T-helper 17 cell (primary cell): ENCODE measurements at places on chromosomes 1 and 21. TPM values are rescaled to one million over a fixed set of nuclear protein-coding genes. Genes with fewer than 3 reads are reported as not detected.

S100A7 gene
- total RNA-seq: not detected

DNA sequence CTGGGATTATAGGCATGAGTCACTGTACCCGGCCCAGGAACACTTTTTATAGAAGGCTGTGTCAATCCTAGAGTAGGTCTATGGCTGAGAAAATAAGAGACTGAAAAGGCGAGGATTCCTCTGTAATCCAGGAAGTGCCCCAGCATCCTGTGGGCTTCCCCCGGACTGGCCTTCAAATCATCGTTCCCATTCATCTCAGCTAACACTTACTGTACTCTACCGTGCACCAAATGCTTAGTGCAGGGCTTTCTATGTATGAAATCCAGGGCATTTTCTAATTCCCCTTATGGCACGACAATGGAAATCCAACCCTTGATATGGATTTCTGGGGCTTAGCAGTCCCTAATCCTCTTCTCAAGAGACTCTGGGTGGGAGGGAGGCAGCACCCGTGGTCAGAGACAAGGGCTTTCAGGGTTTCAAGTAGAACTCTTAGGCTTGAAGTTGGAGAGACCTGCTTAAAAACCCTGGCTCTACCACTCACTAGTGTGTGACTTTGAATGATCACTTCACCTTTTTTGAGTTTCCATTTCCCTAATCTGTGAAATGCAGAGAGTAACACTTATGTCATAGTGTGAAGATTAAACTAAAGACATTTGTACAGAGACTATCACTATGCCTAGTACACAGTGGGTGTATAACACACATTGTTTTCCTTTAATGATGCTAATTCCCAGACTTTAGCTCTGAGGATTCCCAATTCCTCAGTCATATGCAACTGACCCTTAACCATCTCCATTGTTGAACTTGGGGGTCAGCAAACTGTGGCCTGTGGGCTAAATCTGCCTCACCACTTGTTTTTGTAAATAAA is 20.3 kb downstream of the MECR start:
- peaks cover 7% of the 10 kb centered on the region for H3K36me3 ChIP-seq
- no peak overlapping the region for H3K4me3 ChIP-seq
- no peak overlapping the region for H3K27ac ChIP-seq
- H3K4me1 ChIP-seq: peaks cover 6% of the 10 kb centered on the region
- no peaks in the 10 kb centered on the region for H3K27me3 ChIP-seq
- DNase-seq: no peak

- peaks cover 5% of the 10 kb centered on the region for H3K4me1 ChIP-seq
- H3K4me3 ChIP-seq: no peak overlapping the region
- H3K27me3 ChIP-seq: peaks cover 20% of the 10 kb centered on the region
- no peak overlapping the region for H3K27ac ChIP-seq
Observed at GRCh38 chr21:43850728-43851295, 14.2 kb upstream of the AGPAT3 start.

- peaks cover 12% of the 10 kb centered on the region for H3K4me1 ChIP-seq
- H3K36me3 ChIP-seq: peaks cover 21% of the 10 kb centered on the region
- H3K4me3 ChIP-seq: no peak overlapping the region
Observed at GRCh38 chr1:19088717-19089442, 121.2 kb downstream of the UBR4 start.

DNA sequence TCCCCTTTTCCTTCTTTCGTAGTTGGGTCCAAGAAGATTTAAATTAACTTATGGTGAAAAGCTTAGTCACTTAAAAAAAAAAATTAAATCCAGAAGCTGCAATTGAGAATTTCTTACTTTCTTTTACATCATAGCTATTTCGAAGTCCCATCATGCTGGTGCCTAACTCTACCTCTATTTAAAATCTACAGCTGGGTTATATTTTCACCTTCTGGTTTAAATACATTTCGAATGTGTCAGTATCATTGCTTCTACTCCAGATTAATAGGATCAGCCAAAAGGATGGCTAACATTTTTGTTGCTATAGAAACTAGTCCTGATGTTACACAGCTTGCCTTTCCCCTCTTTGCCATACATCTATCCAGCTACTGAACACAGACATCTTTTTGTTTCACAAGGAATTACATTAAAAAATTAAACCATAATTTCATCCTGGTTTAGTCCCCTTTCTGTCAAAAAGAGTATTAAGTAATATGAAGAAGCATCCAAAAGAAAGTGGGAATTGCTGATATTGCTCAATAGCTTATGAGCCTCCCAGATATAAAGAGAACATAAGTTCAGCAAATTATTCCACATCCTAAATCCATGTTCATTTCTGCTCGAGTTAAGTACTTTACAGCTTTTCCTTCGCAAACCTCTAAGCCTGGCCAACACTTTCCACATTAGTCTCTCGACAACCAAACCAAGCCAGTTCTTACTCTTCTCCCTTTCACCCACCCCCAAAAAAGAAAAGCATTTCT is 396.7 kb upstream of the DAB1 start:
- H3K4me1 ChIP-seq: no peaks in the 10 kb centered on the region
- peaks cover 22% of the 10 kb centered on the region for H3K27me3 ChIP-seq
- H3K27ac ChIP-seq: no peak overlapping the region
- H3K4me3 ChIP-seq: no peak overlapping the region

- H3K27me3 ChIP-seq: peaks cover 18% of the 10 kb centered on the region
- H3K36me3 ChIP-seq: no peaks in the 10 kb centered on the region
- H3K4me1 ChIP-seq: peaks cover 7% of the 10 kb centered on the region
- no peak overlapping the region for H3K27ac ChIP-seq
- DNase-seq: no peak
- H3K4me3 ChIP-seq: no peak overlapping the region
Observed at GRCh38 chr1:40588586-40588985, 57.1 kb downstream of the ZNF684 start.

MAP3K6 gene
- 4.9 TPM for total RNA-seq

RHCE gene
- not detected for total RNA-seq

GRCh38 chr1:101137144-101138126 is 99.4 kb upstream of the S1PR1 start:
- H3K36me3 ChIP-seq: peaks cover 2% of the 10 kb centered on the region
- H3K4me1 ChIP-seq: peaks cover 43% of the 10 kb centered on the region
- DNase-seq: no peak
- H3K4me3 ChIP-seq: peak overlapping the region; percentile 66

CSDE1 gene
- total RNA-seq: 627 TPM

- H3K36me3 ChIP-seq: peaks cover 4% of the 10 kb centered on the region
- no peak overlapping the region for H3K4me3 ChIP-seq
- no peak for DNase-seq
- no peaks in the 10 kb centered on the region for H3K4me1 ChIP-seq
- no peaks in the 10 kb centered on the region for H3K27me3 ChIP-seq
- no peak overlapping the region for H3K27ac ChIP-seq
Observed at GRCh38 chr1:62613325-62613727, 16.0 kb downstream of the ANGPTL3 start.

GRCh38 chr1:48526008-48526710 is 54.2 kb upstream of the SPATA6 start:
- no peaks in the 10 kb centered on the region for H3K36me3 ChIP-seq
- H3K4me1 ChIP-seq: no peaks in the 10 kb centered on the region
- no peak overlapping the region for H3K27ac ChIP-seq
- peaks cover 36% of the 10 kb centered on the region for H3K27me3 ChIP-seq
- no peak for DNase-seq

GRCh38 chr1:246639732-246640131 is 73.5 kb downstream of the CNST start:
- no peak for DNase-seq
- no peak overlapping the region for H3K4me3 ChIP-seq
- no peaks in the 10 kb centered on the region for H3K27me3 ChIP-seq
- H3K27ac ChIP-seq: no peak overlapping the region
- peaks cover 2% of the 10 kb centered on the region for H3K4me1 ChIP-seq

DNA sequence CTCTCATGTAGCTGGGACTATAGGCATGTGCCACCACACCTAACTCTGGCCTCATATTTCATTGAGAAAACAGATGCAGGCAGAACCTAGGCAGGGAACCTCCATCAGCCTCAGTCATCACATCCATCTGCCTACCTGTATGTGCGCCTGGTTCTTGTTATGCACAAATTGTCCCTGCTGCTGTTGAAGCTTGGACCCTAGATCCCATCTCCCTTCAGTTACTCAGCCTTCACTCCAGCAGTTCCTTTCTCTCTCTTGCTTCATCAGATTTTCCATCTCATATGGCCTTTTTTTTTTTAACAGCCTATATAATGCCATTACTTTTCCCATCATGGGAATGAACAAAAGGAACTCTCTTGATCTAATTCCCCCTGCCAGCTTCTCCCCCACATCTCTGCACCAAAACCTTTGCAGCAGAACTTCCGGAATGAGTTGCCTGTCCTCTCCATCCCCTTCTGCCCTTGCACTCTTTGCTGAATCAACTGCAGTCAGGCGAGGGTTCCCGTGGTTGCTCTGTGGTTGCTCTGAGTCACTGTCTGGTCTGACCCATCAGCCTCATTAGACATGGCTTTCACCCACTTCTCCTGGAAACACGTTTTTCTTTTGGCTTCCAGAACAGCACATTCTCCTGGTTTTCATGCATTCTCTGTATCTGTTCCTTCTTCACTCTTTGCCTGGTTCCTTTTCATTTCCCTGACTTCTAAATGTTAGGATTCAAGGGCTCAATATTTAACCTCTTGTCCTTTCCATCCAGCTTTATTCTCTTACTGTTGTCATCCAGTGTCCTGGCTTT is 41.5 kb downstream of the UBE4B start:
- no peaks in the 10 kb centered on the region for H3K27me3 ChIP-seq
- no peak overlapping the region for H3K4me3 ChIP-seq
- no peak for DNase-seq
- peak overlapping the region; percentile 73 for H3K27ac ChIP-seq

TXNIP gene
- 927 TPM for total RNA-seq

SNX7 gene
- total RNA-seq: 2.1 TPM
